Occipital lobe (tissue), 3 donors: ENCODE measurements at places on chromosomes 5 and 9.

DNA sequence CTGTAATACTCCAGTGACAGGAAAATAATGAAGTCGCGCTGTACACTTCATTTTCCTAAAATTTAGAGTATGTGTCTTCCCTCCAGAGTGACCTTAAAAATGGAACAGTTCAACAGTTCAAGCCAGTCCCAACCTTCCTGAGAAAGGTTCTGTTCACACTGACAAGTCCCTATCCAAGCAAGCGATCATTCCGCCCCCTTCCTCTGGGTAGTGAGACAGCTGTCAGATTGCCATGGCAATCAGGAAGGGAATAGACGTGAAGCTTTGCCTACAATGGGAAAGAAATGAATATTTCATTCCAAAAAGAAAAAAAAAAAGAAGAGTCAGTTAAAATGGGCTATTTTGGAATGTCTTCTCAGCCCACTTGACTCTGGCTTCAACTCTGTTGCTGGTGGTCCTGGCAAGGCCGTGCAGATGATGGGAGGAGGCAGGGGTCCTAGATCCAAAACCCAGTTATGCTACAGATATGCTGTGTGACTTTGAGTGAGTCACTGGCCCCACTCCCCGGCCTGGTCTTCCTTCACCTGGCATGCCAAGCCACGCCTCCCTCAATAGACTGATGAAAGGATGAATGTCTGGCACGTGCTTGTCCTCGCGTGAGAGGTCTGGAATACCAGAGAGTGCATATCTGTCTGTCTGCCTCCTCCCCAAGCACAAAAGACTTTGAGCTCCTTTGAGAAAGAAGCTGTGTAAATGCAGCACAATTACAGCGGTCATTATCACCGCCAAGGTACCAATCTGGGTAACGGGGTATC, 165.8 kb upstream of the WWC1 start:
- no peak for DNase-seq

DNA sequence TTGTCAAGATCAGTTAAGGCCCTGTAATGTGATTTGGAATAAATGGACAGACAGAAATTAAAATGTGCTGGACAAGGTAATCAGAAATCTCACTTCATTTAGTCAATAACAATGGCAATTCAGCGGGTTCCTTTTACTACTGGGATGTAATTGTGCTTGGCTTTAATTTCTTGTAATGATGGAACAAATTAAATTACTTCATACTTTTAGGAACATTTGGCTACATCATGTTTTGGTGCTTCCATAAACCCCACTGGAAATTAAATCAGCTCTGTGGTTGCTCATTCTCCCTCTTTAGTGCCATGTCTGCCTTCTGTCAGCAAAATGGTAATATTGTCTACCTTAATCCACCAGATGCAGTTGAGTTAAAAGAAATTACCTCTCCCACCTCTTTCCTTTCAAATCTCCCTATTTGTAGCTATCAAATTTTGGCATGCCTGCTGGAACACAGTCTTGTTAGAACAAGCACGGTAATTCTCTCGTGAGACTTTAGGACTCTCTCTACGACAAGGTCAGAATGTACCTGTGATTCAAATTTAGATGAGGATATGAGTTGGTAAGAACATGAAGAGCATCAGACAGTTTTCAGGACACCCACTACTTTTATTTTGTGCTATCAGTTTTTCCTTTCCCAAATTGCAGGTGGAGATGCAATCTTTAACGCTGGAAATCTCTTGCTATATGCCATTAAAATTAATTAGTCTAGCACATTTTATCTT, 476.3 kb downstream of the RAB3C start:
- no peak for DNase-seq

DNA sequence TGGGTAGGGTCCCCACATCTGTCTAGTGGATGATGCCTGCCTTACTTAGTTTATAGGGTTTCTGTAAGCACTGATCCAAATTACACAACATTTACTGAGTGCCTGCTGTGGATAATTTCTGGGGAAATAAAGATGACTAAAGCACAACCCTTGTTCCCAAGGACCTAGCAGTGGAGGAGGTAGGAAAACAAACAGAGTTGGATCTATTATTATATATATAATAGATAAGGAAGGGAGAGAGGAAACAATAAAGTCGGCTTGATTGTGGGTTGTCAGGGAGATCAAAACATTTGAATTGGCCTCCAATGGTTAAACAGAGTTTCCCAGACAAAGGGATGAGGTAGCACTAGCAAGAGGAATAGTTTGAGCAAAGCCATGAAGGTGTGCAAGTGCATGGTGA, 14.0 kb downstream of the IL33 start:
- no peak for DNase-seq

- DNase-seq: no peak
Observed at GRCh38 chr5:72949481-72949880, 6.4 kb upstream of the FCHO2 start.

DNA sequence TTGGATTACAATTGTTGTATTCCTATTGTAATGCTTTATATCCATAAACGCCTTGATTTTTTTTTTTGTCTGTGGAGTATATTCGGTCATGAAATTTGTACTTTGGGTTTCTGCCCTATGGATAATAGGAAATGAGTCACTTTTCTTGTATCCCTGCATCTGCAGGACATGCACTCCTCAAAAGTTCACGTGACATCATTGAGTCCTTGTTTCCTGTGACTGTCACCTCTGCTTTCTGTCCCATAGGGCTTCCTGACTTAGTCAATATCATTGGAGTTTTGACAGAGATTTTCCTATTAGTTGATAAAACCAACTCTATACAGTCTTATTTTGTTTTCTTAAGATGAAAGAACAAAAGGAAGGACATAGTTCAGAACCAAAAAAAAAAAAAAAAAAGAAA, 356.3 kb downstream of the MAT2B start:
- no peak for DNase-seq

DNA sequence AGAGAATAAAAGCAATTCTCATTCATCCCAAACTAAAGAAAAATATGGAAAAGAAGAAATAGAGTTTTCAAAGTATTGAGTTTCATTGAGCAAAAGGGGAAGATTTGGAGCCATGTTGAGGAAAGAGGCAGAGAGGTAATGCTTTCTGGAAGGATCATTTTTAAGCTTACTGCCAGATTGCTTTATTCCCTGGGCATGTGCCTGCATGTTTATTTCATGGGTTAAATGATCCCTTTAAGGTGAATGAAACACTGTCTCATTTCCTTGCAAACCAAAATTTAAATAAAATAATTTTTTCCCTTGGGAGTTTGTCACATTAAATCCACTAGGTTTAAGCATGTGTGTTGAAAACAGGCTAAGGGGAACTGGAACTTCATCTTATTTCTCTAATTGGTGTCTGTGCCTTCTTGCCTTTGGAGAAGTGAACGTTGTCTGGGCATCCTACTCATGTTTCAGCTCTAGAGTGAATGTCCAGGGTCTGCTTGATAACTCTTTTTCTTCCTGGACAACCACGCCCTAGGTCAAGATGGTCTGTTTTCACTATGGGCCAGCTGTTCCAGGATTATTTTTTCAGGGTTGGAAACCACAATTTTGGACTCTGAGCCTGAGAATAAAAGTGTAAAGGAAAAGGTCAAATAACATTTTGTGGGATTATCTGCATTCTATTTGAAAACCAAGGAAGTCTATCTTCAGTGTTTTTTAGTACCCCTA, 114.1 kb upstream of the ELL2 start:
- no peak for DNase-seq

GRCh38 chr5:135891268-135891667, 4.4 kb downstream of the IL9 start:
- no peak for DNase-seq

GRCh38 chr9:99140685-99141314, 35.9 kb downstream of the TGFBR1 start:
- peak; percentile 2 for DNase-seq

- no peak for DNase-seq
Observed at GRCh38 chr5:88667496-88668201, 215.3 kb downstream of the MEF2C start.

DNA sequence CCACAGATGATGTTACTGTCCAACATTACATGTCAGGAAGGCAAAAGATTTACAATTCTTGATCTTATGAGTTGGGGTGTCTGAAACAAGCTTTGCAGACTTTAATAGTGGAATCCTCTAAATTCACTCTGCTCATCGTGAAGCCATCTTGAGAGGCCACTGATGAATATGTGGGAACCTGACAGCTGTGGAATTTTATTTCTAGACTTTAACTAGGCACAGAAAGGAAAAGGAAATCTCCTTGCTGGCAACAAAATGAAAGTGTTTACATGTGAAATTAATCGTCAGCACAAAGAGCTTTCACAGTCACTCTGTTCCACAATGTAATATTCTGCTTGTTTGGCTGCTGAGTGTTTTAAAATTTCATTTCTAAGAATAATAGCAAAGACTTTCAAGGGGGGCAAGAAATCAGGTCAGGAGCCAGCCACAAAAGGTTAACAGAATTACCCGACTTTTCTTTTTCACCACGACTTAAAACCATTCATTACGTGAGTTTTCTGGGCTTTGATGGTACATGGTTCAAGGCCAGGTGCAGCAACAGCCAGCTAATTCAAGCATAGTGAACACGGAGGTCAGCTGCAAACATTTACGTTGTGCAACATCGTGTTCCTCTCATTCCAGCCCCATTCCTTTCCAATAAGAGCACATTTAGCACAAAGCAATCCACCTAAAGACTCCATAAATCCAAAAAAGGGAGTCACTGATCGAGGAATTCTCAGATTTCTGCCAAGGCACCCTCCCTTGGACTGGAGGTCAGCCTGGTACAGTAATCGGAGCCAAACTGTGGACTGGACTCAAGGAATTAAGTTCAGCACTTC, 14.6 kb downstream of the NREP start:
- no peak for DNase-seq

DNA sequence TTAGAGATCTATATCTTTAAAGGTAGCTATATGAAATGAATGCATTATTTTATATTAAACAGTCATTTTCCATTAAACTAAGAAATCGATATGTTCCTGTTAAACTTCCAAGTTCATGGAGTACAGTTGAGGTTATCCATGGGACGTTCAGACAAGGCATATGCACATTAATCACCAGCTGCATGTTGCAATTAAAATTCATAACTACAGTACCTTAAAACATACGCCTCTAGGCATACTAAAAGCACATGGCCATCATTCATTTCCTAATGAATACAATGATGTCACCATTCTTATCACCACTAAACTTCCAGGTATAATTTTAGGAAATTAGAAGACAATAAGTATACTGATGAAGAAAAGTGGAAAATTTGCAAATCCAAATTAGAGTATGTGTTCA, 174.3 kb downstream of the CDH12 start:
- DNase-seq: no peak

DNA sequence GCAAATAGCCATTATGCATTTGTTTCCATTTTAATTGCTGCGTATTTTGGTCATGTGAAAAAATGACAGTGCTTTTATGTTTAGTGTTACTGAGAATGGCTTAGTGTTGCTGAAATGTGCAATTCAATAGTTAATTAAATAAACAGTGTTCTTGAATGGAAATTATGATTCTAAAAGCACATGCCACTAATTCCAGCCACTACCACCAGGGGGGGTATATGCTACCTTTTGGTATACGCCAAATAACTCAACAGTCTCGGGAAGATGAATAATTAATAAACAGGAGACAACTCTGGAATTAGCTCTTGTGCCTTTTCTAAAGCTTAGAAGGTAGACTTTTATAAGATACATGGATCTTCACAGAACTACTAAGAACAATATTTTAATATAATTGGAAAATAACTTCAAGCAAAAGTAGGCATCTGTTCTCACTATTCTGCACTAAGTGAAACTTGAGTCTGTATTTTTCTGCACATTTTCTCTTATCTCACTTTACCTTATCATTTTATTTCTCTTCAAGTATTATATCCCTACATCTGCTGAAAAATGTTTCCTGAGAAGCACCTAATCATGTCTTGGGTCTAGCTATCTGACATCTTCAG, 83.5 kb upstream of the MINAR2 start:
- DNase-seq: no peak

- no peak for DNase-seq
Observed at GRCh38 chr9:127004946-127005769, 90.6 kb downstream of the RALGPS1 start.

DNA sequence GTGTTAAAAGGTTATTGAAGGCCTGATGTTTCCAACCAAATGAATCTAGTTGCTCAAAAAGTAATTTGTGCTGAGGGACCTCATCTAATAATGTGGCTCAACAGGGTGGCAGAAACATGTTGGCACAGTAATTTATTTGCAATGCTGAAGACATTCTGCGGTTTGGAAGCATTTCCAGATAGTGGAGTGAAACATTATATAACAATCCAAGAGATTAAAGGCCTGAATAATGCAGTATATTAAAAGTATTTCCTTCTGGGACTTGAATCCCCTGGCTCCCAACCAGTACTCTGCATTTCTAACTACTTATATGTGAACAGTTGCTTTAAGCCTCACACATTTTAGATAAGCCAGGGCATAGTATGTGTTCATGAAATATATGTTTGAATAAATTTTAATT, 25.9 kb upstream of the ALDH1A1 start:
- no peak for DNase-seq
